ENCODE measurements at places on chromosomes 4 and X. TPM values are rescaled to one million over a fixed set of nuclear protein-coding genes. Genes with fewer than 3 reads are reported as not detected.

The LRIT3 gene
- polyA plus RNA-seq: not detected

The RNF212 gene
- 12.0 TPM for polyA plus RNA-seq

The GAGE12J gene
- polyA plus RNA-seq: not detected

The DMP1 gene
- not detected for polyA plus RNA-seq

The SPARCL1 gene
- 15.7 TPM for polyA plus RNA-seq

The UGT2B17 gene
- polyA plus RNA-seq: 4.4 TPM

The F8A3 gene
- polyA plus RNA-seq: 11.9 TPM

The LPAR4 gene
- not detected for polyA plus RNA-seq

The SMC1A gene
- polyA plus RNA-seq: 24.7 TPM
